ENCODE measurements at places on chromosomes 1 and 21. TPM values are rescaled to one million over a fixed set of nuclear protein-coding genes. Genes with fewer than 3 reads are reported as not detected.
A peak's percentile ranks its signal among the peaks of the same experiment; 100 is the strongest.

Gene C1QB
- total RNA-seq: 1,024 TPM

Gene DRAXIN
- total RNA-seq: 0.17 TPM

Gene ITLN2
- 63.8 TPM for total RNA-seq

Gene S100A8
- total RNA-seq: 842 TPM

Gene NBPF20
- total RNA-seq: 2.7 TPM

Gene CRP
- total RNA-seq: 2.1 TPM

Gene MIXL1
- not detected for total RNA-seq

Gene DCST1
- not detected for total RNA-seq

Gene NCF2
- 163 TPM for total RNA-seq

DNA sequence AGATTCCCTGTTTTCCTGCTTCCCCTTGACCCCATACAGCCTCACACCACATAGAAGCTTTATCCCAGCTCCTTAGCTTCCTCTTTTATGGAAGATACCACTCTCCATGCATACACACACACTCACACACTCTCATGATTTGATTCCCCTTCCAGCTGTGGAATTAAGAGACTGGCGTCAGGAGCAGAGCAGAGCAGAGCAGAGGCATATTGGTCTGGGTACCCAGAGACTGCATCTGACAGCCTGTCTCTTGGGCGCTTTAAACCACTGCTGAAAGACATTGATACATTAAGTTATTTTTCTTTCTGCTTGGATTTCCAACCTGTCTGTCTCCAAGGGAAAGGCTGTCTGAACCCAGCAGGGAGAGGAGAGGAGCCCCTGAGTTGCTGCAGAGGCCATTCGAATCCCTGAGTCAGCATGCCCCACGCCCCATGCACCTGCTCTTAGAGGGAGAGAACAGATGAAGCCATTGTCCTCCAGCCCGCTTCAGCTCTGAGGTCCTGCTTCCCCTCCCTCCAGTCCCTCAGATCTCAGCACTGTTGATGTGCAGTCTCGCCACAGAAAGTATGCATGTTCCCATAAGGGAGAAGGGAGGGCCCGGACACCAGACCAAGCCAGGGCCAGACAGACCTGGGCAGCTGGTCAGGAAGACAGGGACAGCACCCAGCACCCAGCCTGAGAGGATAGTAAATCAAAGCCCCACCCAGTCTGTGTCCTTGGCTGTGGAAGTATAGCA is 66.7 kb upstream of the GJB5 start:
- no peak for DNase-seq

GRCh38 chr1:193827516-193827915 is 641.1 kb upstream of the B3GALT2 start:
- DNase-seq: no peak

GRCh38 chr1:107936498-107937481 is 28.2 kb downstream of the VAV3 start:
- no peak for DNase-seq

DNA sequence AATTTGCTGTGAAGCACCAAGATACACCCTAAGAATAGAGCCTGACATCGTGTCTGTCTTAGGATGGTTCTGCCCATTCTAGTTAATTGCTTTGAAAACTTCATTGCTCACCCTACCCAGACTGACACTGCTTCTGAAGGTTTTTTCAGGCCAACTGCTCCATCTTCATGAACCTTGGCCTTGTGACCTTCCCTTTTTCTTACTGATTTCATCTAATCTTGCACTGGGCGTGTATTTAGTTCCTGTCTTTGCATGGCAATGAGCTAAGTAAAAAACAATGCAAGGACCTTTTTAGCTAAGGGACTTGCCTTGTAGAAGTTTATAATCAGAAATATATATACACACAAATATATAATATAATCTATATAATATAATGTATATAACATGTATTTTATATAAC is 108.0 kb downstream of the PBX1 start:
- no peak for DNase-seq

- peak; percentile 66 for DNase-seq
Observed at GRCh38 chr1:59971464-59971911, 44.9 kb upstream of the CYP2J2 start.

- no peak for DNase-seq
Observed at GRCh38 chr1:117828201-117828600, 101.2 kb downstream of the GDAP2 start.

GRCh38 chr1:81605023-81605422 is 195.7 kb upstream of the ADGRL2 start:
- DNase-seq: no peak

DNA sequence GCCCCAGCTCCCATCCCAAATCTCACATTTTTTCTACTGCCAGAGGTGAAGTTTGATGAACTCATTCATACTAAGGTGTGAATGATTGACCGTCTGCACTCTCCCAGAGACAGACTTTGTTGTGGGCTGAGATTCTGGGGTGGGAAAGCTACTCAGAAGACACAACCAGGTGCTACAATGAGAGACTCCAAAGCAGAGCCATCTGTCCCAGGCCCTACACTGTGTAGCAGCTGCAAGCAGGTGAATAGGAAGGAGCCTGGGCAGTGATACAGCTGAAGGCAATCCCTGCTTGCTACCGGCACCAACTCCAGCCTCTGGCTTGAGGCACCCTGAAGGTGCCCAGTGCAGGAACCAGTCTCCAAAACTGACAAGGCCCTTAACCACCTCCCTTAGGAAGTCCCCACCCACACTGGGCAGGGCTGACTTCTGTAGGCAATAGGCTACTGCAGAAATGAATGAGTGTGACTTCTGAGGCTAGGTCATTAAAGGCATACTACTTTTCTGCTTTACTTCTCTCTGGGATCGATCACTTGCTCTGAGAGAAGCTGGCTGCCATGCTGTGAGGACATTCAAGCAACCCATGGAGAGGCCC is 79.7 kb upstream of the RUNX3 start:
- no peak for DNase-seq

GRCh38 chr1:167365360-167365759 is 144.7 kb downstream of the POU2F1 start:
- no peak for DNase-seq

- DNase-seq: no peak
Observed at GRCh38 chr1:192080684-192081083, 77.6 kb upstream of the RGS18 start.

- DNase-seq: no peak
Observed at GRCh38 chr21:26954662-26955121, 12.2 kb downstream of the ADAMTS5 start.

DNA sequence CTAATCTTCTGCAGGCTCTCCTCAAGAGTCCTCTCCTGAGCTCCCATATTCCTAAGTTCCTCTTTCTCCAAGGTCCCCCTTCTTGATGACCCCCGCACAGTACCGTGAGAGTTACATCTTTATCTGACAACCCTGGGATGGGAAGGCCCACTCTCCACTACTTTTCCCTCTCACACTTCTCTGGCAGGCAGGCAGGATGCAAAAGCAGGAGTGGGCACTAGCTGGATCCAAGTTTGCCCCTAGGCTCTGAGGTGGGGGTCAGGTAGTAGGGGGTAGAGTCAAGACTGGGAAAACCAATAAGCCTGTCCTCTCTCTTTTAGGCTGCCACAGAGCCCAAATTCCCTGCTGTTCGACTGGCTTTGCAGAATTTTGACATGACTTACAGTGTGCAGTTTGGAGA is 3.9 kb downstream of the NSUN4 start:
- no peak for DNase-seq

- no peak for DNase-seq
Observed at GRCh38 chr1:171420810-171421209, 64.5 kb upstream of the PRRC2C start.

- no peak for DNase-seq
Observed at GRCh38 chr21:39024538-39024937, 158.7 kb downstream of the PSMG1 start.

DNA sequence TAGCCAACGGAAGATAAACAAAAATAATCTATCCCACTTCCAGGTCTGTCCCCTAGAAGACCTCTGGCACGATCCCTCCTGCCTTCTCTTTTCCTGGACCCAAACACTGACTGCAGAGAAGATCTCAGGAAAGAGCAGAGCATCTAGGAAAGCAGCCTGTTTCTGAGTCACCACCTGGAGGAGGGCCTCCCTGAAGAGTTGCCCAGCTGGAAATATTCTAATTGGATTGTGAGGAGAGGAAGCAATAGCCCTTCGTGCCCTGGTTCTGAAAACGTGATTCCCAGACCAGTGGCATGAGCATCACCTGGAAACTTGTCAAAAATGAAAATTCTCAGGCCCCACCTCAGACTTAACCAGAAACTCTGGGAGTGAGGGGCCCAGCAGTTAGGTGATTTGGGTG is 411.1 kb downstream of the SETD4 start:
- no peak for DNase-seq

DNA sequence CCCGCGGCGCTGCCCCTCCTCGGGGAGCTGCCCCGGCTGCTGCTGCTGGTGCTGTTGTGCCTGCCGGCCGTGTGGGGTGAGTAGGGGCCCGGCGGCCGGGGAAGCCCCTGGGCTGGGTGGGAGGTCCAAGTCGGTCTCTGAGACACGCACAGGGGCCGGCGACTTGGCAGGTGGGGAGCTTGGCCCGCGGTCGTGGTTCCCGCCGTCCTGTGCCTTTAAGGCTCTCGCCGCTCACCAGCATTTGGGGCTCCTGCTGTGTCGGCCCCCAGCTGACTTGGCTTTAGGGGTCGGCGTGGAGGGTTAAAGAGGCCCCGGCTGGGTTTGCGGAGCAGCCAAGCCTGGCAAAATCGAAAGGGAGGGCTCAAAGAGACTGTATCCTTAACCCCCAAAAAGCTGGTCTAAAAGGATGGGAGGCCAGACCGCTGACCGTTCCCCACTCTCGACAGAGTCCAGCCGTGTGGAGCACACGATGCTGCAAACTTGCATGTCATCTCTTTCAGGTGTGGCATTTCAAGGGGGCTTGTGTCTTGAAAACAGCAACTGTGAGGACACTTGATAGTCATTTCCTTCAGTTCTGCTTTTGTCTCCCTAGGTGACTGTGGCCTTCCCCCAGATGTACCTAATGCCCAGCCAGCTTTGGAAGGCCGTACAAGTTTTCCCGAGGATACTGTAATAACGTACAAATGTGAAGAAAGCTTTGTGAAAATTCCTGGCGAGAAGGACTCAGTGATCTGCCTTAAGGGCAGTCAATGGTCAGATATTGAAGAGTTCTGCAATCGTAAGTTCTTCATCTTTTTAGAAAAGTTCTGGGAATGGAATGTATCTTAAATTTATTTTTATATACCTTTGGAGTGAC is 540 bp downstream of the CD55 start:
- DNase-seq: no peak

DNA sequence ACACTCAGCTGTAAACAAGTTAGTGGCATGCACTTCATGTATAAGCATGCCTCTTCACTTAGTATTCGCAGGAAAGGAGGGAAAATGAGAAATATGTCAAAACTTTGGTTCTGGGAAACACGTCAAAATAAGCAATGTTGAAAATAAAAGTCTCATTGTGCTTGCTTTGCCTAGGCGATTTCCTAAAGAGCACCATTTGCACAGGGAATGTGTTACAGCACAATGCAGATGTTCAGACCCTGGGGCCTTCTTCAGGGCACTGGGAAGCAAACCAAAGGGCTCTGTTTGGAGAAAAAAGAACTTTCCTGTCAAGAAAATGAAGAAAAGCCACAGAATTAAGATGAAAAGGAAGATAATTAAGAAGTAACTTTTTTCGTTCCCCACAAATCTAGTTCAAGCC is 98.6 kb upstream of the PLD5 start:
- DNase-seq: no peak

GRCh38 chr1:983798-984475 is 2.0 kb upstream of the PERM1 start:
- DNase-seq: peak; percentile 90

DNA sequence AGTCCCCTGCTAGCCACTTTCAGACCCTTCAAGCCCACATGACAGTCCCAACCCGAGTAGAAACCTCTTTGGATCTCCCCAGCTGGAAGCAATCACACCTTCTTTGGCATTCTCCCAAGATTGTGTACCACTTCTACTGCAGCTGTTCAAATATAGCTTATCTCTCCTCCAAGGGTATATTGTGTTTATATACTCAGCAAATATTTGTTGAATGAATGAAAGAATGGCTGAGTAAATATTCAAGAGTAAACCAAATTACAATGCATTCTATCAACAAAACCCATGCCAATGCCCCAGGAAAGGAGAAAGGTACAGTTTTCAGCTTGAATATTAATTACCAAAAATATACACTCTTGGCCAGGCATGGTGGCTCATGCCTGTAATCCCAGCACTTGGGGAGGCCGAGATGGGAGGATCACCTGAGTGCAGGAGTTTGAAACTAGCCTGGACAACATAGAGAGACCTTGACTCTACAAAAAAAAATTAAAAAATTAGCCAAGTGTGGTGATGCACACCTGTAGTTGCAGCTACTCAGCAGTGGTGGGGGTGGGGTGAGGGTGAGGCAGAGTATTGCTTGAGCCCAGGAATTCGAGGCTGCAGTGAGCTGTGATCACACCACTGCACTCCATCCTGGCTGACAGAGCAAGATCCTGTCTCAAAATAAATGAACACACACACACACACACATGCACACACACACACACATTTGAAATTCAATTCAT is 68.5 kb downstream of the NIBAN1 start:
- DNase-seq: no peak

DNA sequence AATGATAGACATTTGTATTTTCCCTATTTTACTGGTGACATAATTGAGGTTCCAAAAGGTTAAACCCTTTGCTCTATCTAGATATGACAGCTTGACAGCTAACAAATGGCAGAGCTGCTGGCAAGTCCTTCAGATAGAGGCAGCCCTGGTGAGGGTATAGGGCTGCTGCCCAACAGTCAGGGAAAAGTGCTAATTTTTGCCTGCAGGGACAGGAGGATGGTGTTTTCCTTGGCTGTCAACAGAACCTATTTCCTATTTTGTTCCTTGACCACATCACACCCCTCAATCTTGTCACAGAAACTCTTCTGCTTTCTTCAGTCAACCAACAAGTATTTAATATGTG is 12.3 kb downstream of the GPA33 start:
- no peak for DNase-seq

- no peak for DNase-seq
Observed at GRCh38 chr21:19048098-19048672, 644.6 kb upstream of the TMPRSS15 start.

- no peak for DNase-seq
Observed at GRCh38 chr1:113057006-113057405, 16.0 kb upstream of the LRIG2 start.

DNA sequence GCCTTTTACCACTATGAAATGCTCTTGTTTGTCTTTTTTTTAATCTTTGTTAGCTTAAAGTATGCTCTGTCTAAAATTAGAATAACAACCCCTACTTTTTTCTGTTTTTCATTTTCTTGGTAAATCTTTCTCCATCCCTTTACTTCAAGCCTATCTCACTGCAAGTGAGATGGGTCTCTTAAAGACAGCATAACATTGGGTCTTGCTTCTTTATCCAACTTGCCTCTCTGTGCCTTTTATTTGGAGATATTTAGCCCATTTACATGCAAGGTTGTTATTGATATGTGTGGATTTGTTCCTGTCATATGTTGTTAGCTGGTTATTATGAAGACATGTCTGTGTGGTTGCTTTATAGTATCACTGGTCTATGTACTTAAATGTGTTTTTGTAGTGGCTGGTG is 41.3 kb upstream of the SSX2IP start:
- no peak for DNase-seq

- no peak for DNase-seq
Observed at GRCh38 chr21:33255404-33255803, 10.8 kb upstream of the IL10RB start.

GRCh38 chr21:32599526-32599925 is 12.7 kb downstream of the CFAP298 start:
- peak; percentile 52 for DNase-seq
